ENCODE measurements at places on chromosomes 1 and 21.

GRCh38 chr1:21114431-21114830 is 62.3 kb downstream of the EIF4G3 start:
- DNase-seq: no peak

DNA sequence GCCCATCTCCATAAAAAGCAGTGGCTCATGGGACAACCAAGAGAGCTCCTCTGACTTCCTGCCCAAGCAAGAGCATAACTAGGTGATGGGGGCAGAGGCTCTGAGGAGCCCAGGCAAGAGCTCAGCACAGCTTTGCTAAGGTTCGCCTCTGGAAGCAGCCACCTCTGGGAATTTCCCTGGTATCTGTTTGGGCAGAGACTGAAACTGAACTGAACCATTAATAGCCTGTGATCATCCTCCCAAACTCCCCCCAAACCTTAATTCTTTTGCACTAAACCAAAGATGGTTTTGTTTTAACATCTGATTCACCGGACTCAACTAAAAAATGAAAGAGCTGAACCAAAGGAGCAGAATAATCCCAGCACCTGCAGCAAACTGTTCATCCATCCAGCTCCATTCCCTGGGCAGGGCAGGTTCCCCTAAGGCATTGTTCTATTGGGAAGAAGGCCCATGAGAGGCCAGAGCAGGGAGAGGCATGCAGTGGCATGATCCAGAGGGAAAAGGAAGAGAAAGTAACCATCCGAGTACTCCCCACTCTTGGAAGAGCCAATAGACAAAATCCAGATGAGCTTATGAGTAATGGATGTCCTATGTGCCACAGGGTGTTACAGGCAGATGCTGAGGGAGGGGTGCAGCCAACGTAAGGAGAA is 77.8 kb upstream of the KAZN start:
- DNase-seq: no peak

- DNase-seq: no peak
These were observed 222 bp upstream of the GIPC2 start for GRCh38 chr1:78045563-78045925.

DNA sequence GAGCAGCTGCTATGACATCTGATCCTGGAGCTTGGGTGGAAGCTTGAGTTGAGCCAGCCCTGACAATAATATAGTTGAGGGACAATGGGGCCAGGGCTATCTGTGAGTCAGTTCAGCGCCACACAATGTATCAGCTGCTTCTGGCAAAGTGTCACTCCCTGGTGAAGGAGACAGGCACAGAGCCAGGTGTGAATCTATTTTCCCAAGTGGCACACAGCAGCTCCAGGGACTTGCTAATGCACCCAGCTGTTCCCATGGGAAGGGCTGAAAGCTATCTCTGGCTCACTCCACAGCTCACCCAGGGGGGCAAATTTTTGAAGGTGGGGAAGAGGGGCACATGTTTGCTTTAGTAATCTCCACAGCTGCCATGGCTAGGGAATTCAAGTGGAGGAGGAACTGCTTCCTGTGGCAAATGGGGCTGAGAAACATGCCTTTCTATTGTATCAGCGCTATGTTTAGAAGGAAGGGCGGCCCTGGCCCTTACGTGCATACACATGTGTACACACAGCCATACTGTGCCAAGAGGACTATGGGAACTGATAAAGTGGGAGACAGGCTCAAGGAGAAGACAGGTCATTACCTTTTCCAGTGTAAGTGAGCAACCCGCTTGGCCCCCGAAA is 2.2 kb downstream of the CYB5R1 start:
- DNase-seq: no peak

DNA sequence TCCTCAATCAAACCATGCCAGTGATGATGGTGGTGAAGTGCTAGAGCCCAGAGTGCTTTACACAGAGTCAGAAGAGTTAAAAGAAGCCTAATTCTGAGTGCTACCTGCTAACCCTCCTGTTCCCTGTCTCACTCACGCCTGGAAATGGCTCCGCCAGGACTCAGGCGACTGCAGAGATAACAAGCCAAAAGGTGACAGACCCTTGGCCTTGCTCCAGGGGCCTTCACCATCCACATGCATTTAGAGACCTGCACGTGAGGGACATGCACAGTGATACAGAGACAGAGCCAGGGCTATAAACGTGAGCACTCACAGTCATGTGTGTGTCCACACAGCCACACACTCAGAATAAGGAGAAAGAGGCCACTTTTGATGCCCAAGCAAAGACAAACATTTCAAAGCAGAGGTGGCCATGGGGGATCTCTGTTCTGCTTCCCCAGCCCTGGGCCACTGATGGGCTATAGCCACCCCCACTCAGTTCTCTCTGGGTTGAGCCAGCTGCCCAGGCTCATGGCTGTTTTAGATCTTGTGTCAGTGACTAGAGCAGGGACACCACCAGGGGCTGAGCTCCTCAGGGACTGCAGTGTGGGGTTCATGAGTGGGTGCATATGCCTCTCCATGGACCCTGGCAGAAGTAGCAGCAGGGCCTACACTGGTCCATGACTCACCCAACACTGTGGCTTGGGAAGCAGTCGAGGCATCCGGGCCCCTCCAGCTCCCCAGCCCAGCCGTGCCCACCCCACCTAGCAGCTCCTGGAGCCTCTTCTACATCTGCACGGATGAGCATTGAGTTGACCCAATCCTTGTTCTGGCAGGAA is 117.2 kb downstream of the EPHB2 start:
- no peak for DNase-seq

- DNase-seq: no peak
These were observed 15.1 kb upstream of the PADI3 start for GRCh38 chr1:17233675-17234320.

- DNase-seq: no peak
These were observed 26.9 kb upstream of the DPYD start for GRCh38 chr1:97947695-97948094.

DNA sequence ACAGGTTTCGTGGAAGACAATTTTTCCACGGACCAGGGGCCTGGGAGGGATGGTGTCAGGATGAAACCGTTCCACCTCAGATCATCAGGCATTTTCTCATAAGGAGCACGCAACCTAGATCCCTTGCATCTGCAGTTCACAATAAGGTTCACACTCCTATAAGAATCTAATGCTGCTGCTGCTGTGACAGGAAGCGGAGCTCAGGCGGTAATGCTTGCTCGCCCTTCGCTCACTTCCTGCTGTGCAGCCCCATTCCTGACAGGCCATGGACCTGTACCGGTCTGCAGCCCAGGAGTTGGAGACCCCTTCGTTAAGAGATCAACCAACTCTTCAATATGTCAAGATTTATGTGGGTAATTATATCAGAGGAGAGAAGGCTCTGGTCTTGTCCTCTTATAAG is 3.3 kb upstream of the DHX9 start:
- DNase-seq: no peak

GRCh38 chr1:117820694-117821381 is 108.6 kb downstream of the GDAP2 start:
- DNase-seq: no peak
